ENCODE measurements at places on chromosomes 11 and 22.

DNA sequence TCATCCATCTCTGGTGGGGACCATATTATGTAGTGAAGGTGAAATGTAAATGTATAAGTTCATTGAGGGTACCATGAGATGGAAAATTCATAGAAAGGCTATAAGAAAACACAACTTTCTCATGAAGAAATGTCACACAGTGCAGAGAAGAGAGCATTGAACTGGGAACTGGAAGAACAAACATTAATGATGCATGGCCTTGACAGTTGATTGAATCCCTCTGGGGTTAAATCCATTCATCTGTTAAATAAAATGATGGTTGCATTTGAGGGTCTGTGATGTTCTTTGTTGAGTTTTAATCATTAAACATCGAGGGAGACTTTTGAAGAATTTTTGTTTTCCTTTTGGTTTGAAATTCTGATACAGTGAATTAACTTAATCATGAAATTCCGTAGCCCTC lies 1401.4 kb downstream of the FAM181B start:
- DNase-seq, result no peak

GRCh38 chr22:49725516-49725915 lies 102.2 kb downstream of the BRD1 start:
- DNase-seq, result no peak

GRCh38 chr11:46389450-46390330 lies 1.9 kb downstream of the CHRM4 start:
- DNase-seq, result peak; percentile 67

- no peak for DNase-seq
These were observed 14.6 kb downstream of the ACAT1 start for GRCh38 chr11:108135845-108136544.

DNA sequence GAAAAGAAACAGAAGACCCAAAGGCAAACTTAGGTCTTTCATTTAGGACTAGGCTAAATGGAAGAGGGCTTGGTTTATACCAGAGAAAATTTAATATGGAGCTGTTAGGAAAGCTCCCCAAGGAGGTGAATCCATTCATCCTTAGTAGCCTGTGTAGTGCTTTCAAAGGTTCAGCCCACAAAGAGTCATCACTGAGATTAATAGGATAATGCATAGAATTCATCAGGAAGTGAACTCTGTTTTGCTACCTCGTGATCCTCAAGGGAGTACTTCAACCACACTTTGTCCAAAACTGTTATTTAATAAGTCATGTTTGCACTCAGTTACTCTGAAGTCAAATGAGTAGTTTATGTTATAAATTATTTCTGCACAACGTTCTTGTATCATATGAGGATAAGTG lies 43.3 kb upstream of the MMP7 start:
- no peak for DNase-seq

DNA sequence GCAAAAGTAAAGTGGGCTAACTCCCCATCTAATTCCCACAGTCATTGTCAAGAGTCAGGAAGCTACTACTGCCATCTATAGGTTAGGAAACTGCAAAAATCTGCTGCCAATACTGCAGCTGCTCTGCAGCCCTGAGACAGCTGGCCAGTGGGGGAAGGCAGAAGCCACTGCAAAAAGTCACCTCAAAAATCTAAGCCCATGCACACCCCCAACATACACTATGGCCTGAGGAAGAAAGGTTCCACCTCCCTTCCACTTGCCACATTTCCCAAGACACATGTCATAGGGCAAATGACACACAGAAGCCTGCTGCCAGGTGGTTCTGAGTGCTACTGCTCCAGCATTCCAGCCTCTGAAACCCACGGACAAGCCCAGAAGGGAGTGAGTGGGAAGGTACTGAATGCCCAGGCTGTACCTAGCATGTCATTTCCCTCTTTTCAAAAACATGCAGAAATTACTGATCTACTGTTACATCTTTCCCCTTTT lies 36.9 kb downstream of the DGCR2 start:
- peak; percentile 20 for DNase-seq

DNA sequence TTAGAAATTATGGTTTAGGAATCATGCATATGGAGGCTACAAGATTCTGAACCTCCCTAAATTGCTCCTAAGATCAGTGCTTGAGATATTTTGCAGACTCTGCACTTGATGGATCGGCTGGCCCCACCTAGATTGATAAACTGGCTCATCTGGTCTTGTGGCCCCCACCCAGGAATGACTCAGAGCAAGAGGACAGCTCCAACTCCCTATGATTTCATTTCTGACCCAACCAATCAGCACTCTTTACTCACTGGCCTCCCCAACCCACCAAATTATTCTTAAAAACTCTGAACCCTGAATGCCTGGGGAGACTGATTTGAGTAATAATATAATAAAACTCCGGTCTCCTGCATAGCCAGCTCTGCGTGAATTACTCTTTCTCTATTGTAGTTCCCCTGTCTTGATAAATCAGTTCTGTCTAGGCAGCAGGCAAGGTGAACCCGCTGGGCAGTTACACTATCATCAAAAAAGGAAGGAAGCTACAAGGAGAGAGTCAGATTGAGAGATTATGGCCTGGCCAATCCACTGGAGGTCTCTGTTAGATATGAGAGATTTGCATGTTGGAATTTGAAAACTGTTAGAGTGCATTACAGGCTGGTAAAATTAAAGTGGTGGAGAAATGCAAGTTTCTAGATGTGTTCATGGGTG lies 245.8 kb downstream of the CSNK2A3 start:
- DNase-seq, result no peak

- no peak for DNase-seq
These were observed 14.5 kb downstream of the ATG16L2 start for GRCh38 chr11:72828692-72829101.

DNA sequence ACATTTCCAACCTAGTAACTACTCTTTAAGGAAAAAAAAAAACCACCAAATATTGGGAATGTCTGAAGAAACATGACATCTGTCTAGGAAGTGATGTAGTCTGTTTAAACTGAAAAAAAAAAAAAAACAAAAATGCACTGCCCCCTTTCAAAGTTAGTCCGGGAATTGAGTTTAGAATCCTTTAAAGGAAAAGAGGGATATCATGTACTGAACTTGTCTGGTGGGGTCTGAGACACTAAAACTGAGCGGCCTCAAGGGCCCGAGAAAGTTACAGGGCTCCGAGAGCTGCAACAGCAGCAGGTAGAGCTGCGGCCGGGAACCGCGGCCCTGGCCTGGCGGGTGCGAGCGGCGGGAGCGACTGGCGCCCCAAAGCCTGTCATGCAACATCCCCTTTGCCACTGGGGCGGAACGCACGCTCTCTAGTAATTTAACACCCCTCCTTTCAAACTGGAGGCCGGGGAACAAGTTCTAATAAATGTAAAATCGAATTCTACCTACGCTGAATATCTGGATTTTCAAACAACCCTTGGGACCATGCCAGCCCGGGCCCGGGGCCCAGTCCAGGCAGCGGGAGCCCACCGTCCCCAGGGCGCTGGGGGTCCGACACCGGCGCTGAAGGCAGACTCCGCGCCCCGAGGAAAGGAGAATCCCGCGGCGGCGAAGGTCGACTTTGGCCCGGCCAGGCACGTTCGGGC lies 736 bp downstream of the RDX start:
- no peak for DNase-seq

- peak; percentile 34 for DNase-seq
These were observed 14.5 kb upstream of the APLNR start for GRCh38 chr11:57251491-57252104.

- DNase-seq, result no peak
These were observed 75.1 kb downstream of the LARGE2 start for GRCh38 chr11:45997599-45997998.

DNA sequence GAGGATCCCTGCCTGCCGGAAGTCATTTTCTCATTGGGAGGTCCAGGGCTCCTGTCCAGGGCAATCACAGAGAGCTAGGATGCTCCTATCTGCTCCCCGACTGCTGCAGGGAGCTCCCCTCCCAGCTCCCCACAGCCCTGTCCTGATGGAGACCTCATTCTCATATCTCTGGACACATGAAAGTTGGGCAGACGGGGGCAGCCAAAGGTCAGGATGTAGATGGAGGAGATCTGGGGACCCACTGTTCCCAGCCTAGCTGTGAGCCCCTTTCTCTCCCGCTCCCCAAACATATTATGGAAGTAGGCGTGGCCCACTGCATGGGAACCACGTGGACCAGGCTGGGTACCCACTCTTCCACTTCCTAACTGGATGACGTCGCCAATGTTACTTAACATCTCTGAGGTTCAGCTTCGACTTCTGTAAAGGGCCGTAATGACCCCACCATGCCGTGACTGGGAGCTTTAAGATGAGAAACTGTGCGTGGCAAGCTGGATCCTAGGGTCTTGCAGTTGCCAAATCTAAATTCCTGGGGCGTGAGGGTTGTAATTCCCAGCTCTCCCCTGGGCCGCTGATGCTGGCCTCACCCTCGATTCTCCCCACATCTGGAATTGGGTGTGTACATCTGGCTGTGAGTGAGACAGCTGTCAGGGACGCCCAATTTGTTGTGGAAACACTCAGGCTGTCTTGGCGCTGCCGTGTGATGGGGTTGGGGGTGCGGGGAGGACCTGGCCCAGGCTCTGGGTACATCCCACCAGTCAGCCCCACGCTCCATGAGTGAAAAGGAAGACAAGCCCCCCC lies 1.8 kb downstream of the CDC42EP2 start:
- no peak for DNase-seq

DNA sequence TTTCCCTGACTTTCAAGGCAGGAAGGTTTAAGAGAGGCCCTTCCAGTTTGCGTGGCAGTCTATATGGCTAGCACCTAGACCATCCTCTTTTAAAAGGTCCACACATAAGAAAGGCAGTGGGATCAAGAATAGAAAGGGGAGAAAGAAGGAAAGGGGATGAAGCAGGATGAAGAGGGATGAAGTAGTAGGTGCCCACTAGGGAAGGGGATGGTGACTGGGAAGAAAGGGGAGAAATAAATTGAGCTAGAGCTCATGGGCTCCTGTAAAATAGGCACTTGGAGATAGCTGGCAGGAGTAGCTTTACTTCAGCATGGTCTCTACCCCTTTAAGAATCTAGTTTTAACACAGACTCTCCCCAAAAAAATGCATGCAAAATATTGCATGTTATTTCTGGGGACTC lies 41.5 kb downstream of the CADM1 start:
- DNase-seq, result no peak

DNA sequence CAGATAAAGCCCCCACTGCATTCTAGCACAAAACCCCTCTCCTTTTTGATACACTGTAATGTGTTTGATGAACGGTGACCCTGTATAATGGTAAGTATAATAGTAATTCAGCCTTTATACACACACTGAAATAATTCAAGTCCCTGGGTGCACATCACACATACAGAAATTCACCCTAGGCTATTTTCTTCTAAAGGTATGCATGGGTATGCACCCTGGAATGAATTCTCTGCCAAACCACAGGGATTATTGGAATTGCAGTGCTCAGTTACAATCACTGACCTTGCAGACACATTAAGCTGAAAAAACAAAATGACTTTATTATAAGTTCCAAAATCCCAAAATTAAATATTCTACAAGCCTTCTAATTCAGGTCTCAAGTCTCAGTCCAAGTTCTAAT lies 245.9 kb upstream of the FAT3 start:
- no peak for DNase-seq

- DNase-seq, result no peak
These were observed 7.5 kb upstream of the CRKL start for GRCh38 chr22:20909543-20910303.

DNA sequence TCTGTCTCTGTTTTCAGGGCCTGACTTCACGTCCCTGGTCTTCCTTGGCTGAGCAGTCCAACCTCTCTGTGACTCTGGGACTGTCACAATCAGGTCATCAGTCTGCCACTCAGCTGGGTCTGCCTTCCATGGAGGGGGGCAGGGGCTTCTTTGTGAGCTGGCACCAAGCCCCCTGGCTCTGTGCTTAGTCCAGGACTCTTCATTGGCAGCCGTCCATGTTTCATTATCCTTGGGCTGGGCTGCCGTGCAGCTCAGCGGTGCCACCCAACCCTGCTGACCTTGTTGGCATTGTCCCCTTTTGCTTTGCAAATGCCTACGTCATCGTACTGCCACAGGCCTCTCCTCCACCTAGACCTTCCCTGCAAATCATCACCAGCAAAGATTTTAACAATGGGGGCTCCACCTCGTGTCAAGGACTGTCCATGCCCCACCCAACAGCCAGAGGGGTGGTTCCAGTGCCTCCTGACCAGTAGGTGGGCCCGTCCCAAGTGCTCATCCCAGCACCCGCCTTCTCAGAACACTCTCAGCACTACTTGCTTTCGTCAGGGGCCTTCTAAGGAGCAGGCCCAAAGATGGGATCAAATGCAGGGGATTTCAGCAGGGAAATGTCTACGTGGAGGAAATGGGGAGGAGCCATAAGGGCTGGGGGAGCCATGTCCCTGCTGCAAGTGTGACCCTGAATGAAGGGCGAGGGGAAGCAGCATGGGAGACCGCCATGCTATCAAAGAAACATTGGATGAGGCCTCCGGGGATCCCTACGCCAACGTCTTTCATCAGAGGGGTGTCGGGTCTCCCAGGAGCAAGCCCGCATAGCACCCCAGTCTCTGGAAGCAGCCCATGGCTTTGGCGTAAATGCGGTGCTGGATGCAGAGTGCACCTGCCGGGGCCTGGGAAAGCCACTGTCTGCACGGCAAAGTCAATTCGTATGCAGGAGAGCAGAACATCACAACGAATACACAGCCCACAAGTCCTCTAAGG lies 18.2 kb downstream of the KRTAP5-6 start:
- DNase-seq, result no peak

DNA sequence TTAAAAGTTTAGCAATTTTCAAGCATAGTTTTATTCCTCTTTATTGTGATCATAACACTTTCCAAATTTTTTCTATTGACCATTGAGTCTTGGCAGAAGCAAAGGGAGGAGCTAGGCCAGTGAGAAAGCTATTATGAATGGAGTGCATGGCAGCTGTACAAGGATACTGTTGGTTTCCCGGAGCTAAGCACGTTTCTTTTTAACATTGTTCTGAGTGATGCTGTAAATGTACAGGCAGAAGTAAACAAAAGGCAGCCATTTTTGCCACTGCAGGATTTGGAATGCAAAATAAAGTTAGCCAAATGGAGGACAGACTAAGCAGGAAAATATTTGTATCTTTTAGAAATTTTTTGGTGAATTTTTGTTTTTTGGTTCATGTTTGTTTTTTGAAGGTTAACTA lies 16.2 kb downstream of the CBL start:
- no peak for DNase-seq

All from NCI-H524 (cell line).